Fibroblast of the aortic adventitia (primary cell): ENCODE measurements at places on chromosomes 16 and 17. TPM values are rescaled to one million over a fixed set of nuclear protein-coding genes. Genes with fewer than 3 reads are reported as not detected.
A peak's percentile ranks its signal among the peaks of the same experiment; 100 is the strongest.

PABPN1L gene
- not detected in 2 replicates for total RNA-seq

NPIPA2 gene
- 0.36 TPM in 1 of 2 replicates, not detected in the other for total RNA-seq

KRT9 gene
- total RNA-seq: not detected in 2 replicates

DNA sequence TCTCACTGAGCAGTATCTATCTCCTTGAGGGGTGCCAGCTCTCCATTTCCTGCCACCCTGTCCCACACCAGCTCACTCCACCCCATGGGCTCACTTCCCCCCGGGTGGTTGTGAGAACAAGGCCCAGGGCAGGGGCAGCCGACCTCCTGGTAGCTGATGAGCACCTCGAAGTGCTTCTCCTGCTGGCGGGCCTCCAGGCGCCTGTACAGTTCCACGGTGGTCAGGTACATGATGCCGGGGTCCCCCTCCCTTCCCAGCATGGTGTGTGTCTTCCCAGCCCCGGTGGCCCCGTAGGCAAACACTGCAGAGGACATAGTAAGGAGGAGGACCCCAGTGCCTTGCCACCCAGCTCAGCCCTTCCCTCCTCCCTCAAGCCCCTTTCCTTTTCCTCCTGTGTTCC, 12.5 kb downstream of the KIF18B start:
- DNase-seq: no peak

DNA sequence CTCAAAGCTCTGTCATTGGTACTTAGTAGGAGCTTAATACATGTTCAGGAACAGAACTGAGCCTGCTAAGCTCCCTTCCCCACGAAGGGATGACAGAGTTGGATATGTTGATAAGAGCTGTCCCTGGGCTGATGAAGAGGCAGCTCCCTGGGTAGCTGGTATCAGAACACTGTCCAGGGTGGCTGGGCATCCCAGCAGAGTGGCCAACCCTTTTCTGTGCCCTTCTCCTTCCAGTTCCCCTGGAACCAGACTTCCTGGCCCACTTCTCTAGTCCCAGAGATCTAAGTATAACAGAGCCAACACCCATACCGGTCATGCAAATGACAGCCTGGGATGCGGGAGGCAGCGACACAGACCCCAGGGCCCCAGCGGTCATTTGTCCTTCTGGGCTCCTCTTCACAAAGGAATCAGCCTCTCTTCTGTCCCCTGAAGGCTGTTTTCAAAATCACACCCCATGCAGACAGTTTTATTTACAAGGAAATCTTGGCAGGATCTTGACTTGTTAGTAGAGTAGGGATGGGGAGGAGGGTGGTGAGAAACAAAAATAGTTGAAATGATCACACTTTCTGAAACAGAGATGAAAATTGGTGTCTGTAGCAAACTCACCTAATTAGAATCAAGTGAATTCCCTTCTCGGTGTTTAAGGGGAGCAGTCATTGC, 1.4 kb upstream of the RHBDL3 start:
- no peak for DNase-seq

GRCh38 chr17:63826468-63827001, 696 bp upstream of the PSMC5 start:
- DNase-seq: no peak

DNA sequence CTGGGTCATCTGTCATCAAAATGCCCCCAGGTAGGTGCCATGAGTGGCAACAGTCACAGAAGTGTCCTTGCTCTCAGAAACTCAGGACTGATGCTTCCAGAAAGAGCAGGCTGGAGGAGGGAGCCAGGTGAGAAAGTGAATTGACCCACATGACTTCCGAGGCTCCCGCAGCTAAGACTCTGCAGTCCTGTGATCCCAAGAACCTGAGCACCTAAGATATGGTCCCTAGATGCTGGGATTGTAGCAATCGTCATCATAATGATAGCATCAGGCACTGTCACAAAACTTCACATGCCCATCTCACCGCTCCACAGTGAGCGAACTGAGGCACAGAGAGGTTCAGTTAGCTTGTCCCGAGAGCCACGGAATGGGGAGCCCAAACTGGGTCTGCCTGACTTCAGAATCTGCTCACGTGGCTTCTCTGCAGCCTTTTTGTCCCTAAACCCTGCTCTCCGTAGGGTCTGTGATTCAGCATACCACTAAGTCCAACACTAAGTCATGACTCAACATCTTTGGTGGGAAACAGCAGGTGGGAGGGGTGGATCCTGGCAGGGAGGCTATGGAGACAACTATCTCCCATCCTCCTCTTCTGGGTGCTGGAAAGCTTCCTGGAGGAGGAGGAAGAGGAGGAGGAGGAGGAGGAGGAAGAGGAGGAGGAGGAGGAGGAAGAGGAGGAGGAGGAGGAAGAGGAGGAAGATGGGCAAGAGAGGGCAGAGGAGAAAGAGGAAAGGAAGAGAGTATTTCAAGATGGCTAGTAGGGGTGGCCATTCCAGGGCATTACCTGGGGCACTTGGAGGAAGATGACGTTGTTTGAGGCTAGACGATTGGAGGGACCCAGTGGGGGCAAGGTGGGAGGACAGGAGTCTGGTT, 55.5 kb upstream of the DLX4 start:
- peak; percentile 32 for DNase-seq

GRCh38 chr17:59375857-59376256, 44.4 kb downstream of the YPEL2 start:
- DNase-seq: no peak

- DNase-seq: peak; percentile 38
Measured at GRCh38 chr17:77738751-77739531, 219.6 kb upstream of the TNRC6C start.

DNA sequence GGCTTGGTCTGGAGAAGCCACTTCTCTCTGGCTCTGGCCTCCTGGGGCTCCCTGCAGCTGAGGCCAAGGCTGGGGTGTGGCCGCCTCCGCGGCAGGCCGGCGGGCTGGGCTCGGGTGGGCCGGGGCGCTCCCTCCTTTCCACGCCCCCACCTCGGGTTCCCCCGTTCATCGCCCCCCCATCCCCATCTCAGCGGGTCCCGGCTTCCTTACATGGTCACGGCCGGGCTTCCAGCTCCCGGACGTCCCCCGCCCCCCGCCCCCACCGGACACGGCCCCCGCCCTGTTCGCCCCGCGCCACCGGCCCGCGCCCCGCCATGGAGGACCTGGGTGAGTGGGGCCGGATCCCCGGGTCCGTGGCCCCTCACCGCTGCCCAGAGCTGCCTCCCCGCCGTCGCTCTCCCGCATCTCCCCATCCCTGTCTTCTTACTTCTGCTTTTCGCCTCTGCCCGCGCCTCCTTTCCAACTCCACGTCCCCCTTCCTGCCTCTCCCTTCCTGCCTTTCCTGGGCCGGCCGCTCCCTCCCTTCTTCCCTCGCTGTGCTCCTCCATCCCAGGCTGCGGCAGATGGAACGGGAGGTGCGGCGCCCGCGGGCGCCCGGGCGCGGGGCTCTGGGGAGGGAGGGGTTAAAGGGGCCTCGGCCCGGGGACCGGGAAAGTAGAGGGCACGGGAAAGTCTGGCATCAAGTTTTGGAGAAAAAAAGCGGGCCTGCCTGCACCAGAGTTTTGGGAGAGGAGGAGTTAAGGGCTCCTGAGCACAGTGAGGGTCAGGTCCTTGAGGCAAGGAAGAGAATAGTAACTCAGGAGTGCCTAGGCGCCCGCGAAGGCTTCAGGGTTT, at the start of gene TGFB1I1:
Gene TGFB1I1, plus strand, starts transcription at position 278 of the 834 bp plus-strand sequence. Its CDS starts 37 bp downstream, at position 315.
- DNase-seq: peak; percentile 67

DNA sequence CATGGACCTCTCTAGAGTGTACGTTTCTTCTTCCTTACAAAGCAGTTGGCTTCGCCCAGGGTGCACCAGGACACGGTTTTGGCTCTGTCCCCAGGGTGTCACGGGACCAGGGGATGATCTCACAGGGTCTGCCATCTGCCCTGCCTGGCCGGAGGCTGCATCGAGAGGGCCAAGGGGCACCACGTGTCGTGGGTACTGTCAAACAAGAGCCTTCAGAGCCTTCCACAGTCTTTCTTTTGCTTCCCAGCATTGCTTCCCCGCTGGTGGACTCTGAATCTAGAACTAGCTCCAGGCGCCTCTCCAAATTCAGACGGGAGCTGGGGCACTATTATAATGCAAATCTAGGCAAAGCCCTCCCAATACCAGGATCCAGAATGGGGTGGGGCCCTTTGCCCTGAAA, 47.9 kb downstream of the MAPT start:
- DNase-seq: no peak

DNA sequence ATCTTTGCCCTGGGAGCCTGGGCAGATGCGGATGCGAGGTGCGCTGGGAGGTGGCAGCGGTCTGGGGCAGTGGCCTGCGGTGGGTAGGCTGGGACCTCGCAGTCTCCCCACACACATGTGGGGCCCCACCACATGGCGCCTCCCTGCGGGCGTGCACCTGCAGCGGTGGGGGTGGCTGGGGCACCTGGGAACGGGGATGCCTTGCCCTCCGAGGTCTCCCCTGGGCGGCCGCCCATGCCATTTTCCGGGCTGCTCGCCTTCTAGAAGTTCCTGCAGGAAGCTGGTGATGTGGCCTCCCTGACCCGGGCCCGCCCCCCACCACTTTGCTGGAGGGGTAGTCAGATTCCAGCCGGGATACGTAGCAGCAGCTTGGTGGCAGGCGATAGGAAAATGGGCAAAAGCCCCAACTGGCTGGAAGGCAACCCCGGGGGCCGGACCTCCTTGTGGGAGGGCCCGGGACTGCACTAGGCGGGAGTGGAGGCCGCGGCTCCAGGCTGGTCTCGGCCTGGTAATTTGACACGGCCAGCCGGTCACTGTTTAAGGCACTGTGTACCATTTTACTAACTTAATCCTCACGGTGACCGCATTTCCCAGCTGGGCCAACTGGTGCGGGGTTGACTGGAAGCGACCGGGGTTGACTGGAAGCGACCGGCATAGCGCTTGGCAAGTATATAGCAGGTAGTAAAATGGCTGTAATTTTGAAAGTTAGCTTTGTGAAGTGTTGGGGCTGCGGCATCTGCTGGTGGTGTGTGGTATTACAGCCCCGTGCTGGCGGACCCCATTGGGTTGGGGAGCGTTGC, 38.5 kb downstream of the IGF2BP1 start:
- peak; percentile 69 for DNase-seq

GRCh38 chr16:84842516-84843148, 22.8 kb downstream of the CRISPLD2 start:
- DNase-seq: no peak

DNA sequence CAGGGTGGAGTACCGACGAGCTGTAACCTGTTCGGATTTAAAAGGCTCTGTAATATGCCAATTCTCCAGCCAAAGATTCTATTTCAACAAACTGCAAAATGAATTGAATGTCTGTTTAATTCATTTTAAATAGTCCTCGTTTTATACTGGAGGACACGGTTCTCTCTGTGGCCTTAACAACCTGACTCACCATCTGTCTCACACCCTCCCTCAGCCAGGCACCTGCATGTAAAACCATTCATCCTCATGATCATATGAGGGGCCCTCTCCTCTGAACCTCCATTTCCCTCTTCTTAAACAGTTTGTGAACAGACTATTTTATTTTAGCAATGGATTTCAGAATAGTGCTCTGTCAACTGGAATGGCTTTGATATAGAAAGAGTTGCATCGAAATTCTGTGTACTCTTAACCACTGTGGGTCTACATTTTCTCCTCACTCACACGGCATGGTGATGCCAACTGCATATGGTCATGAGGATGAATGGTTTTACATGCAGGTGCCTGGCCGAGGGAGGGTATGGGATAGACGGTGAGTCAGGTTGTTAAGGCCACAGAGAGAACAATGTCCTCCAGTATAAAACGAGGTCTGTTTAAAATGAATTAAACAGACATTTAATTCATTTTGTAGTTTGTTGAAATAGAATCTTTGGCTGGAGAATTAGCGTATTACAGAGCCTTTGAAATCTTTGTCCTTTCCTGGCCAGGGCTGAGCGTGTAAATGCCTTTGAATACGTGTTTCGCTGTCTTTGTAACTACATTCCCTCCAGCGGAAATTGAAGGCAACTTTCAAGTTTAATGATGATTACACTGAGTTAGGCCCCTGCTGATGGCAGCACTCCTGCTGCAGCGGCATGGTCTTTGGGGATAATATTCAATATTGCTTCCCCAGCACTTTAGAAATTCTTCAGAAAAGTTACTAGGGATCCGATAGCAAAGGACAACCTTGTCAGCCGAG, 329.6 kb downstream of the SNX29 start:
- no peak for DNase-seq

DNA sequence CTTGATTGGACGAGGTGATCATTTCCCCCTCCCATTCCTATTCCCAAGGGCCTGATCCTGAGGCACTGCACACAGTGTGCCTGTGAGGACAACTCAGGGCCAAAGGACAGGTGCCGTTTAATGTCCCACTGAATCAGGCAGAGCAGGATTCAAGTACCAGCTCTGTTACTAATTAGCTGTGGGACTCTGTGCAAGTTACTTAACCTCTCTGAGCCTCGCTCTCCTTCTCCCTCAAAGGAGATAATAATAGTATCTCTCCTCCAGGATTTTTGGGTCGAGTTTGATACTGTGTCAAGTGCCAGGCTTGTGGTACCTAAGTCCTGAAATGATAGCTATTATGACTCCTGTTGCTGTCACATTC, 86.8 kb upstream of the NKD1 start:
- no peak for DNase-seq

DNA sequence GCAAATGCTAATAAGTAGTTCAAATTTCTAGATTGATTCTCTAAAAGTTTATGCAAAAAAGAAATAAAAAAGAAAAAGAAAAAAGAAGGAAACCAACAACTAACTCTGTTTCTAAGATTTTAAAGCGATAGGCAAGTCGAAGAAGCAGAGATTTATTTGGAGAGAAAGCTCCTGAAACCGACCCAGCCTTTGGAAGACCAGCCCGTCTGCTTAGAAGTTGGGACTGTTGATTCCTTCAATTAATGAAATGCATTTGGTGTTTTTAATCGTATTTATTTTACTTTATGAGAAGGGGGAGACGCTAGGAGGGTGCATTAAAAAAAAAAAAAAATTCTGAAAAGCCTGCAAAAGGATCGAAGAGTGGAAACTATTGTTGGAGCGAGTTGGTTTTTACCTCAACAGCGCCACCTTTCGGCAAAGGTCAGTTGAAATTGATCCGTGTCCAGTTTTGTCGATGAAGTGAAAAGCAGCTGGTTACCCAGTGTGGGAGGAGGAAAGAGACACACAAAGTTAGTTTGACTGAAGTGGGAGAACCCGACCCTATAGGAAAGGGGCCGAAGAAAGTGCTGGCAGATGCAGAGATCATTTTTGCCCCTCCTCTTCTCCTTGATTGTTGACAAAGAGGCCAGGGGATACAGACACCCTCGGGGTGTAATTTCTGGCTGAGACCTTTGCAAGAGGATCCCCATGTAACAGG, 1.5 kb upstream of the MAF start:
- peak; percentile 71 for DNase-seq

DNA sequence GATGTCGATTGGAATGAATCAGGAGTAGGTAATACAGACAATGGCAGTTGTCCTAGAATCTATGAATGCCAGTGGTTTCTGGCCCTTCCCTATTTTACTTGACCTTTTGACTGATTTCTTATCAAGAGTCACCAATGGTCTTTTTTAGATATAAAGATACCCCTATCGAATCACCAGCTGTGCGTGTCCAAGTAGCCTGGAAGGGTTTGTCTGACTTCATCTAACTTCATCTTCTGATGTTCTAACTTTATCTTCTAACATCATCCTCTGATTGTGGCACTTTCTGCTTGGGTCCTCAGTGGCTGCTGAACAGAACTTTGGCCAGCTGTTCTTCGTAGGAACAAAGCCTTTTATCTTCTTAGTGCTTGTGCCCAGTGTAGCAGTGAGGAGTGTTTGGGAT, 129.7 kb downstream of the MSI2 start:
- no peak for DNase-seq

GRCh38 chr16:57810197-57811031, 8.1 kb upstream of the KIFC3 start:
- DNase-seq: no peak

GRCh38 chr17:81202318-81202717, 20.4 kb downstream of the CEP131 start:
- DNase-seq: no peak
